Progenitor cell of endocrine pancreas (in vitro differentiated cells): ENCODE measurements at places on chromosomes 11 and 22.

DNA sequence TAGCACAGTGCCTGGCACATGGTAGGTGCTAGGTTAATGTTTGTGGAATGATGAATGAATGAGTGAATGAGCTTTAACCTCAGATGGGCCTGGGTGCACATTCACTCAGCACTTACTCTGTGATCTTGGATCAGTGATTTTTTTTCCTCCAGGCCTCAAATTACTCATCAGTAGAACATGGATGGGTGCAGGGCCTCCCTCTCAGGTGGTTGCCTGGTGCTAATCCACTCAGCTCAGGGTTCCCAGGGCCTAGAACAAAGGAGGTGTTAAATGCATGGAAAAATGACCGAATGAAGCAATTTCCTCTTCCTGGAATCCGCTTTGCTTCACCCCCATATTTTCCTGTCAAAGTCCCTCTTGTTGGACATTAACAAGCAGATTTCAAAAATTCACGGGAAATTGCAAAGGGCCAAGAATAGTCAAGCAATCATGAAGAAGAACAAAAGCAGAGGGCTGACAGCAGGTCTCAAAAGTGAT, 93.5 kb downstream of the MYEOV start:
- no peak for DNase-seq

GRCh38 chr11:45860348-45860747, 13.1 kb downstream of the CRY2 start:
- DNase-seq = no peak

- DNase-seq = no peak
Measured at GRCh38 chr11:28133146-28133545, 25.0 kb downstream of the METTL15 start.

DNA sequence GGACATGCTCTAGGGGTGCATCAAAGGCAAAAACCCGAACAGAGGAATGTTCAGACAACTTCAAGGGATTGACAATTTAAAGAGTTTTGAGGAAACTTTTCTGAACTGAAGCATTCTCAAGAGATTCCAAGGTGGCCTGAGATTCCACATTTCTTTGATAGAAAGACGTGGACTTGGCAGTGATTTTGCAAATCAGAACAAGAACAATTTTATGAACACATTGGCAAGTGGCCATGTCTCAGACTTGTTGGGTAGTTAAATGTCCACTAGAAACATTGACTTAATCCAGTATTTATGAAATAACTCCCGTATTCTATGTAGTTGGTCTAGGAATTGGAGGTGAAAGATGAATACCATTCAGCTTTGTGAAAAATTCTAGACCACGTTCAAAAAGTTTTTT, 13.8 kb downstream of the NCAM1 start:
- no peak for DNase-seq

DNA sequence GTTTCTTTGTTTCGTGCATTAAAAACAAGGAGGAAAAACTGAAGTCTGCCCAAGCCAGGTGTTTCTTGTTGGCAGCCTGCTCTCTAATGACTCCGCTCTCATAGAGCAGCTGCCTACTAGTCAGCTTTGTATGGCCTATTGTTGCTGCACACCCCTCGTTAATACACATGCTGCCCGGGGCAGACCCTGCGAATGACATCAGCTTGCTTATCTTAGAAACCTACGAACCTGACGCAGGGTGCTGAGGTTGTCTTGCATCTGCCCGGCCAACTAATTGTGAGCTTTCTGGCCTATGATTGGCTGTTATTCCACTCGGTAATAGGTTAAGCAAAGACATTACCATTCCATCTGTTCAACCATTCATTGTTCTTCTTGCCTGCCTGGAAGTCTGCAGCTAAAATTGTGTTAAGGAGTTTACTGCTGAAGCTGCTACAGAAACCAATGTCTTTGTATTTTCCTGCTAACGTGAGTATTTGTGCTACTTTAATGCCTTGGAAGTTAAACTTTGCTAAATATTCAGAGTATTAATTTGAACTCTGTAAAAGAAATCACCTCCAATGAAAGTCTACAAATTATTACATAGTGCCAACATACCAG, 37.5 kb downstream of the ZC3H12C start:
- DNase-seq = peak; percentile 38
